ENCODE measurements at places on chromosomes 7 and 10.
A peak's percentile ranks its signal among the peaks of the same experiment; 100 is the strongest.

DNA sequence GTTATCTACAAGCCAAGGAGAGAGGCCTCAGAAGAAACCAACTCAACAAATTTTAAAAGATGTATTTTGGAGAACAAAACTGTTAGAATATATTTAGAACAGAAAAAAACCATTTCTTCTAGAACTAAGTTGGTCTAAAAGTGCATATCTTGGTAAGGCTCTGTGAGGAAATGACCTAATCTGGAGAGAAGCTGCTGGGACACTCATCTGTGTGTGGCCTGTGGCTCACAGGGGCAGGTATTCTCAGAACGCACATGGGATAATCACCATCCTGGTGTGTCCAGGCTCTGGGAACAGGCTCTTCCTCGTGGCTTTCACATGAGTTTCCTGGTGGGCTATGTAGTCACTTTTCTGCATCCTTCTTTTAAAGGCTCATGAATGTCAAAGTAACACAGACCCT is 38.1 kb upstream of the PRSS1 start:
- no peak for DNase-seq

- DNase-seq = no peak
Observed at GRCh38 chr7:12016439-12016838, 184.4 kb upstream of the THSD7A start.

DNA sequence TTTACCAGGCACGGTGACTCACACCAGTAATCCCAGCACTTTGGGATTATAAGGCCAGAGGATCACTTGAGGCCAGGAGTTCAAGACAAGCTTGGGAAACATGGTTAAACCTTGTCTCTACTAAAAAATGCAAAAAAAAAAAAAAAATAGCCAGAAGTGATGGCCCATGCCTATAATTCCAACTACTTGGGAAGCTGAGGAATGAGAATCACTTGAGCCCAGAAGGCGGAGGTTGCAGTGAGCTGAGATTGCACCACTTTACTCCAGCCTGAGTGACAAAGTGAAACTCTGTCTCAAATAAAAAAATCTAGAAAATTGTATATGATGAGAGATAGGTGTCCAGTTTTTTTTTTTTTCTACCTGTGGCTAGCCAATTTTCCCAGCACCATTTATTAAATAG is 578.2 kb downstream of the ANKRD7 start:
- no peak for DNase-seq

- DNase-seq = no peak
Observed at GRCh38 chr10:101558204-101558603, 29.9 kb downstream of the POLL start.

DNA sequence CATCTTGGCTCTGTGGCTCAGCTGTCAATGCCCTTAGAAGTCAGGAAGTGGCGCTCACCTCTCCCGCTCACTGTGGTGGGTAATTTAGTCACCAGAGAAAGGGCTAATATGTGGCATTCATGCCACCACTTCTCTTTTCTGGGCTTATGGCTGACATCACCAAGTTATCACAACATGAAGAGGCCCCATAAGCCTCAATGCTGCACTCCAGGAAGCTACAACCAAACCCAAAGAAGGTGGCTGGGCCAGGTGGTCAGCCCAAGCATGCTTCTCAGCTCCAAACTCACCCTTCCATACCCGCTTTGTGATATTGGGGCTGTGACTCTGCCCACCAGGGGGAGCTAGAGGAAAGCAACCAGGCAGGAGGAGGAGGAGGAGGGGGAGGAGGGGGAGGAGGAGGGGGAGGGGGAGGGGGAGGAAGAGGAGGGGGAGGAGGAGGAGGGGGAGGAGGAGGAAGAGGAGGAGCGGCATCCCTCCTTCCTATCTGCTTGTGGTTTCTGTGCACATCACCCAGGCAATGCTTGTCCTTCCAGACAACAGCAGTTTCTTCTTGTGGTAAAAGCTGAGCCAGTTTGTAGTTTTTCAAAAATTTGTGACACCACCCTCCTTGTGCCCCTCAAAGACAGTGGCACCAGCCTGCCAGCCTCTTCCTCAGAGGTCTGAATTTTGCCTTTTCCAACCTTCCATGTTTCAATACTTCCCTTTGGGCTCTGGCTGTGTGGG is 42.1 kb downstream of the CYP26A1 start:
- DNase-seq = peak; percentile 57

DNA sequence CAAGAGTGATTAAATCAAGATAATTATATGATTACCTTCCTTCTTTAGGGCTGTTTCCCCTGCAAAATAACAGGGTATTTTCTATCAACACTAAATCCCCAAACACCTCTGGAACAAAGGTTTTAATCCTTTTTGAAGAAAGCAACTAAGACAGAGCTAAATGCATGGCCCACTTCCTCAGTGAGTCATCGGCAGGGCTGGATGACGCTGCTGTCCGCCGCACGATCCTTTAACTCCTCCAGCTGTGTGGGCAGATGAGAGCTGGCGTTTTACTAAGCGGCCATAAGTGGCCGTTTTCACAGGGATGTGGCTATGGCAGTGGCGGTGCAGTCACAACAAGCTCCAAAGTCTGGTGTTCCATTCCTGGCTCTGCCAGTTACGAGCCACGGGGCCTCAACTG is 76.0 kb upstream of the C1QL3 start:
- no peak for DNase-seq

- no peak for DNase-seq
Observed at GRCh38 chr7:3309140-3309539, 8.1 kb downstream of the SDK1 start.

DNA sequence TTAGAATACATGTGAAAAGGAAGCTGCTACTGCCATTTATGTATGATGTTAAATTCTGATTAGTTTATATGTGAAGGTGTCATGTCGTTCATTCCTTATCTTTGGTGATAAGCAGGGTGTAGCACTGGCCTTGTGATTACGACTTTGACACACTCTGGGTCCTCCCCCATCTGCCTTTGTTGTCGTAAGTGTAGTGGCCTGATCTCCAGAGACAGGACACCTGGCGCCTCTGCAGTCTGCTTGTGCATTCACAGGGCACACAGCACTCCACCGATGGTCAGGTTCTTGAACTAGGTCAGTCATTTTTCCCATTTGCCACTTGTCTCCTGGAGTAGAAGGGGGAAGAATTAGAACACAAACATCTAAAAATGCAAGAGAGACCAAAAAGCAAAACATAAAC is 186.0 kb downstream of the PRKCQ start:
- no peak for DNase-seq

DNA sequence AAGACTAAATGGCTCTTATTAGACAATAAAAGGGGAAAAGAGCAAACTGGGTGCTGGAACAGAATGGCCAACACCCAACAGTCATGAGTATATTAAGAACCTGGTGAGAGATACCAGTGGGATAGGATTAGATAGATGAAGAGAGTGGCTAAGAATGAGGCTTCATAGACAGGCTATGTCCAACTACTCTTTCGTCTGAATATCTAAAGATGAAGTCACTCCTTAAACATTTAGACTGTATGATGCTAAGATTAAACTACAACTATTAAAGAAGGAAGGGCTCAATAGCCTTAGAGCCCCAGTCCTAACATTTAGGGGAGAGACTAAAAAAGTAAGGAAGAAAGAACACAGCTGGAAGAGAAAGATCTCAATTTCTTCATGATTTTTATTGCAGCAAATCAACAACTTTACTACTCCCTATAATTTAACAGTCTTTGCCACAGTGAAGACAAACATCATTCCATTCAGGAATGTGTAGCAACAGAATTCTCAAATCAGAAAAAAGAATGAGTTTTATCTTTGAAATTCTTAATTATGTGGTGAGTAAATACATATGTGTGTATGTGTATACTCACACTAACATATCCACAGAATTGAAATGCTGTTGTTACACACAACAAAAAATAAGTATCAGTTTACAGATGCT is 45.6 kb downstream of the CACNA2D1 start:
- DNase-seq = no peak

DNA sequence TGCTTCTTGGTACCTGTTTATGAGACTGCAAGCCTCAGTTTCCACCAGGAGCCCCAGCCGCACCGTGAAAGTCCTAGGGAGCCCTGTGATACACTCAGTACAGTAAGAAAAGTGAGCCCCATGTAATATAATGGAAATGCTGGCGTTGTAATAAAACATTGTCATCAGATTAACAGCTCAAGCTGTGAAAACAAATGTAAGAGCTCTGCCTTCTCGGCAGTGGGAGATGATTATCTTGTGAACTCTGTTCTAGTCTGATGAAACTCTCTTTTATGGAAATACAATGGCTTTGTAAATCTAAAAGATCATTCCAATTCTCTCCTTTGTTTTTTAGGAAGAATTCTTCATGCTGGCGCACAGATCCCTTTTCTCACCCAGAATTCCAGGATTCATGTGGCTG is 299.9 kb downstream of the ABCA13 start:
- DNase-seq = no peak

DNA sequence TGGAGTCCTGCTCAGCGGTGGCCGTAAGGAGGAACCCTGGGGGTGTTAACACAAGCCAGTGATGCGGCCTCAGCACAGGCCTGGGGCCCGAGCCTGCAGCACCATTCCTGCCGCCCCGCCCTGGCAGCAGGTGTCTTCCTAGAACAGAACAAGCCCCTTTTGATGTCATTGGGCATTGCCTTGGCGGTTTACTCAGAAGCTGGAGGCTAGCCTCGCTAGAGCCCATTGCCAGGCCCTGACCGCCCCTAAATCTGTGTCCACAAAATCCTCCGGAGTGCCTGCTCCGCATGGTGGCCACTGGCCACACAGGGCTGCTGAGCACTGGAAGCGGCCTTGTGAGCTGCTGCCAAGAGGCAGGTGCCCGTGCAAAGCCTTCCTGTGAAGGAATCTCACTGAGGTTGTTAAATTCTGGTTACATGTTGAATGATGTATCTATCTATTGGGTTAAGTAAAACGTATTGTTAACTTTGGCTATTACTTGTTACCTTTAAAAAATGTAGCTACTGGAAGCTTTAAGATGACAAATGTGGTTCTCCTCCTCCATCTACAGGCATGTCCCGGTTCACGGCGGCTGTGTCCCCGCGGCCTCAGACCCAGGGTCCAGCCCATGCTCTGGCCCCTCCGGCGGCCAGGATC is 1.2 kb upstream of the INPP5A start:
- no peak for DNase-seq

- DNase-seq = no peak
Observed at GRCh38 chr7:116524221-116524608, 621 bp upstream of the CAV1 start.

GRCh38 chr7:132723506-132724081 is 147.3 kb upstream of the PLXNA4 start:
- DNase-seq = no peak

Measured in mesothelial cell of epicardium (in vitro differentiated cells).